Activated T-cell treated with anti-CD3 and anti-CD28 coated beads, Interleukin-2, amount 50 U/mL, for 48 hours (primary cell): ENCODE measurements at places on chromosomes 7 and 10.

- peak; percentile 78 for DNase-seq
Measured at GRCh38 chr10:62637249-62638061, 167.1 kb upstream of the ADO start.

- DNase-seq = no peak
Measured at GRCh38 chr10:132521041-132521465, 16.5 kb upstream of the INPP5A start.

GRCh38 chr7:131166066-131166465 lies 161.6 kb upstream of the MKLN1 start:
- no peak for DNase-seq

GRCh38 chr10:71723311-71723710 lies 3.7 kb upstream of the C10orf105 start:
- DNase-seq = no peak

DNA sequence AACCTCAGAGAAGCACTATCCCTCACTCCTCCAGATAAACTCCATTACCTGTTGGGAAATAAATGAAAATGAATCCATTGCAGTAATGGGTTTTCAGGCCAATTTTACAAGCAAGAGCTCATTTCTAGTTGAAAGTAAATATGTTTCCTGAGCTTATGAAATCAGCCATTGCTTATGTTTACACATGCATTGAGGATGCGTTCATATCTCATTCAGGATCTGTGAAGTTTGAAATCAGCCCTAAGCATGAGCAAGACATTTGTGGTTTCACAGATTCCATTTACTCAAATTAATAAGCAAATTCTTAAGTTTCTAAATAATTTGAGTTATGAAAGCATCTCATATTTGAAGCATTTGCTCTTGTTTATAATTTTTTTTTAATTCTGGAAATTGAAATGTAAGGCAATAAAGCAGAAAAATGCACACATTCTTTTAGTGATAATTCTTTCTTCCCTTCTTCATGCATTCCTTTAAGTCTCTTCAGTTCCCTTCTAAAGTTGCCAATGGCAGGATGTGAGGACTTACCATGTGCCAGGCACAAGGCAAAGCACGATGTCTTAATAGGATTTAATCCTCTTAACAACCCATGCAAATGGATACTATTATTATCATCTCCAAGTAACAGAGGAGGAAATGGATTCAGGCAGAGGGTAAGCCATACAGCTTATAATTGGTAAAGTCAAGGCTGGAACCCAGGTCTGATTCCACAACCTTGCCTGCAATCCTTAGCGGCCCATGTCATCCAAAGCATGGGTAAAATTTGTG lies 35.0 kb upstream of the CTTNBP2 start:
- DNase-seq = no peak

- no peak for DNase-seq
Measured at GRCh38 chr7:120441850-120442249, 168.9 kb downstream of the KCND2 start.

- DNase-seq = no peak
Measured at GRCh38 chr10:34126371-34127151, 688.5 kb downstream of the PARD3 start.

DNA sequence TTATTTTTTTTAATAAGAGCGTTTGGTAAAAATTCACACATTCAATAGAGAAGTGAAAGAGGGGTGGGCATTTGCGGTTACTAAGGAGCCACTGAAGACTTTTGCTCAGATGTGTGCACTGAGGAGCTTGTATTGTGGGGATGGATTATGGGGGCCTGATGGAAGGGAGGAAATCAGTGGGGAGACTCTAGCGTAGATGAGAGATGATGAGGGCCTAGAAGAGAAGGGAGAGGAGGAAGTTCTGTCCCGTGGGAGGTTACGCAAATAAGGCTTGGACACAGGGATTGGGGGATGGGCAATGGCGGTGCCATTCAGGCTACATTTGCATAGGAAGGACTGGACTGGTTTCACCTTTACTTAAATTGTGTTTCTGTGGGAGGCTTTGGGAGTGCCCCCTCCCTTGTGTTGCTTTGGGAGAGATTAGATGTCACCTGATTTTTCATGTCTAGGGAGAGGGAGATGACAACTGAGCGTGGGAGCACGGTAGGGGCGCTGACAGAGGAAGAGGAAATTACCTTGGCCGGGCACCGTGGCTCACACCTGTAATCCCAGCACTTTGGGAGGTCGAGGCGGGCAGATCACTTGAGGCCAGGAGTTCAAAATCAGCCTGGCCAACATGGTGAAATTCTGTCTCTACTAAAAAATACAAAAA lies 2.2 kb upstream of the HIP1 start:
- no peak for DNase-seq

DNA sequence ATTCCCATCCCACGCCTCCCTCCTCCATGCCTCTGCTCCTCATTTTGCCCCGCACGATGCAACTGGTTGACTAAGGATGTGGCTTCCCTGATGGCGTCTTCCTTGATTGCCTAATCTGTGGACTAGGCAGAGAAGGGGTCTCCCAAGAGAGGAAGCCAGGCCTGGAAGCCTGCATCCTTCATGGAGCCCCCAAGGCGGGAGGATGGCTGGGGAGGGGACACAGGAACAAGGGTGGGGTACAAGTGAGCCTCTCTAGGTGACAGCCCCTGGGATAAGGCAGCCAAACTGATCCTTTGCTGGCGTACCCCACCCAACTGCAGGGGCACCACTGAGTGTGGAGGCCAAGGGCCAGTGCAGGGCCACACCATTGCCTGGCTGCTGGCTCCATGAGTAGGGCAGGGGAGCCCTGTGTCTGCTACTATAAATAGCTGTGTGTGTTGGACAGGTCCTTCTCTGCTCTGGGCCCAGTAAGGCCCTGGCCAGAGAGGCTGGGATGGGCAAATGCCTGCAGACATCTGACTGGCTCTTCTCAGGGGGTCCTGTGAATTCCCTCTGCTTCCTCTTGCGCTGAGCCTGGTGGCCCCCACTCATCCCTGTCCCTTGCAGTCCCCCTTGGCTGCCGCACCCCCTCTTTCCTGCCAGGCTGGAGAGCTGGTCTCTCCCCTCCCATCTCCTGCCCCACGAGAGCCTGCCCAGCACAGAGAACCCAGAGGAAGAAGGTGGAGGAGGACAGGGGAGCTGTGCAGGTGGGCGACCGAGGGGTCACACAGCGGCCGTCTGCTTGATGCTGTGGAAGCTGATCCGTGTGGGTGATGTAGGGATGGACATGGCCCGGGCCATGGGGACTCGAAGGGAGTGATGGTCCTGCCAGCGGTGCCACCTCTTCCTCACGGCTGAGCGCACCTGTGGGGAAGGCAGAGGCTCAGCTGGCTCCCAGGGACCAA lies 29.3 kb downstream of the CRHR2 start:
- no peak for DNase-seq

DNA sequence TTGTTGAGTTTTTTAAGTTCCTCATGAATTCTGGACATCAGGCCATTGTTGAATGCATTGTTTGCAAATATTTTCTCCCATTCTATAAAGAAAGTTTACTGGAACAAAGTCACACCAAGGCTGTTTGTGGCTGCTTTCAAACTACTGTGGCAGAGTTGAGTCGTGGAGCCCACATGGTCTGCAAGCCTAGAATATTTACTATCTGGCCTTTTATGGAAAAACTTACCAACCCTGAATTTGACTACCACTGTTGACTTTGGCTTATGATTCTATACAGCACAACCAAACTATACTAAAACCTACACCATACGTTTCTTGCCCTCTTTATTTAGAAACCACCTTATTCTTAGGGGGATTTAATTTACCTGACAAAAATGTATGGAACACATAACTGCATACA lies 239.1 kb downstream of the KCNMA1 start:
- no peak for DNase-seq

DNA sequence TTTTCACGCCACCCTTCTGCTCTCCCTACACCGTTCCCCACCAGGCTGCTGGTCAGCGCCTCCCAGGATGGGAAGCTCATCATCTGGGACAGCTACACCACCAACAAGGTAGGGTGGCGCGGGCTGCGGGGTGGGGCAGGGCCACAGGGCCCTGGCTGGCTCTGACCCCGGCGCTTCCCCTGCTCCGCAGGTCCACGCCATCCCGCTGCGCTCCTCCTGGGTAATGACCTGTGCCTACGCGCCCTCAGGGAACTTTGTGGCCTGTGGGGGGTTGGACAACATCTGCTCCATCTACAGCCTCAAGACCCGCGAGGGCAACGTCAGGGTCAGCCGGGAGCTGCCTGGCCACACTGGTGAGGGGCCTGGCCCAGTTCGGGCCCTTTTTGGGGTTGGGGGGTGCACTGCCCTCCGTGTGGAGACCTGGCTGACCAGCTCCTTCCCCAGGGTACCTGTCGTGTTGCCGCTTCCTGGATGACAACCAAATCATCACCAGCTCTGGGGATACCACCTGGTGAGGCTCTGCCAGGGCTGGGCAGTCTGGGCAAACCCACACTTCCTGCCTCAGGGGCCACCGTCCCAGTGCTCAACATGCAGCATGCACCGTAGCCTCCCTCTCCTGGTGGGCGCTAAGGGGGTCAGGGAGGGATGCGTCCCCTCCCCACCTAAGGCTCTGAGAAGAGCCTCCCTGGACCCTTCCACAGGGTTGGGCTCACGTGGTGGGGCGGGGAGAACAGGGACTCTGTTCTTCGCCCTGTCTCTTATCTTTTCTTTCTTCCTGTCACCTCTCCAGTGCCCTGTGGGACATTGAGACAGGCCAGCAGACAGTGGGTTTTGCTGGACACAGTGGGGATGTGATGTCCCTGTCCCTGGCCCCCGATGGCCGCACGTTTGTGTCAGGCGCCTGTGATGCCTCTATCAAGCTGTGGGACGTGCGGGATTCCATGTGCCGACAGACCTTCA lies 4.0 kb downstream of the GNB2 start:
- DNase-seq = no peak

GRCh38 chr10:25493122-25493893 lies 318.5 kb downstream of the GPR158 start:
- DNase-seq = no peak

DNA sequence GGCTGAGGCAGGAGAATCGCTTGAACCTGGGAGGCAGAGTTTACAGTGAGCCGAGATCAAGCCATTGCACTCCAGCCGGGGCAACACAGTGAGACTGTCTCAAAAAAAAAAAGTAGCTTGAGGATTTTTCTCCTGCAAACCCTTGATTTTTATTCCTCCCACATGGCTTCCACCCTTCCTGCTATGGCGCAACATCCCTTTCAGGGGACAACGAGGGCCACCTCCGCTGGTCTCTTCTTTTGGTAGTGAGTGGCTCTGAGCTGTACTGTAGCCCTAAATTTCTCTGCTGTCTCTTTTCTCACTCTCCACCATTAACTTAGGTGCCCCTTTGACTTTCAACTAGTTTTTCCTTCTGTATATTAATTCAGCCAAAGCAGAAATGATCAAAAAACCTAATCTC lies 113.4 kb downstream of the HIPK2 start:
- no peak for DNase-seq

DNA sequence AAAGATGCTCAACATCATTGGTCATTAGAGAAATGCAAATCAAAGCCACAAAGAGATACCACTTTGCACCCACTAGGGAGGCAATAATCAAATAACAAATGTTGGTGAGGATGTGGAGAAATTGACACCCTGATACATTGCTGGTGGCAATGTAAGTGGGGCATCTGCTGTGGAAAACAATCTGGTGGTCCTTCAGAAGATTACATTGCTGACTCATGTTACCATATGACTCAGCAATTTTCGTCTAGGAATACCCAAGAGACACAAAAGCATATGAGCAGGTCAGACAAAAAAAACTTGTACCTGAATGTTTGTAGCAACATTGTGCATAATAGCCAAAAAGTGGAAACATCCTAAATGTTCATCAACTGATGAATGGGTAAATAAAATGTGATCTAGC lies 4.9 kb upstream of the CLDN3 start:
- DNase-seq = no peak

- peak; percentile 45 for DNase-seq
Measured at GRCh38 chr10:103890194-103890658, 27.8 kb downstream of the STN1 start.

- DNase-seq = no peak
Measured at GRCh38 chr7:110852156-110852940, 238.6 kb upstream of the LRRN3 start.

- peak; percentile 85 for DNase-seq
Measured at GRCh38 chr7:66557214-66558200, 71.2 kb upstream of the KCTD7 start.

- DNase-seq = no peak
Measured at GRCh38 chr7:135466442-135467206, 43.3 kb downstream of the CNOT4 start.

- no peak for DNase-seq
Measured at GRCh38 chr7:98992076-98992475, 113.7 kb downstream of the TRRAP start.

DNA sequence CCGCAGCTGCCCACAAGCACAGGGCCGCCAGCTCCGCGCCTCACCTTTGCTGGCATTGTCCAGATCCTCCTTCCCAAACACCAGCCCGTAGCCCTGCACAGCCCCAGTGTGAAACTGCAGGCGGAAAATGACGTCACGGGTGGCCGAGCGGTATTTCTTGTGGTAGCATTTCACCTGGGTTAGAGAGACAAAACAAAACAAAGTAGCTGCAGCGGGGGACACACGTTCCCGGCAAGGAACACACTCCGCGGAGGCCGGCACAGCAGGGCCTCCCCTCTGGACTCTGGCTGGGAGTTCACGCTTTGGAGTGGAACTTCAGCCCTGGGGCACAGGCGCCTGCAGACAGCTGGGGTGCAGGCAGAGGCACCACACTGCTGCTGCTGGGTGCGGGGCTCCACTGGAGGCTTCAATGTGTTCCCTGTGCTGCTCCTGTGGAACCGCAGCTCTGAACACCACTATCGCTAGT lies 181.1 kb downstream of the TNS3 start:
- no peak for DNase-seq

- DNase-seq = no peak
Measured at GRCh38 chr7:405489-406211, 114.0 kb downstream of the PDGFA start.
